ENCODE measurements at places on chromosomes 2 and 18.

DNA sequence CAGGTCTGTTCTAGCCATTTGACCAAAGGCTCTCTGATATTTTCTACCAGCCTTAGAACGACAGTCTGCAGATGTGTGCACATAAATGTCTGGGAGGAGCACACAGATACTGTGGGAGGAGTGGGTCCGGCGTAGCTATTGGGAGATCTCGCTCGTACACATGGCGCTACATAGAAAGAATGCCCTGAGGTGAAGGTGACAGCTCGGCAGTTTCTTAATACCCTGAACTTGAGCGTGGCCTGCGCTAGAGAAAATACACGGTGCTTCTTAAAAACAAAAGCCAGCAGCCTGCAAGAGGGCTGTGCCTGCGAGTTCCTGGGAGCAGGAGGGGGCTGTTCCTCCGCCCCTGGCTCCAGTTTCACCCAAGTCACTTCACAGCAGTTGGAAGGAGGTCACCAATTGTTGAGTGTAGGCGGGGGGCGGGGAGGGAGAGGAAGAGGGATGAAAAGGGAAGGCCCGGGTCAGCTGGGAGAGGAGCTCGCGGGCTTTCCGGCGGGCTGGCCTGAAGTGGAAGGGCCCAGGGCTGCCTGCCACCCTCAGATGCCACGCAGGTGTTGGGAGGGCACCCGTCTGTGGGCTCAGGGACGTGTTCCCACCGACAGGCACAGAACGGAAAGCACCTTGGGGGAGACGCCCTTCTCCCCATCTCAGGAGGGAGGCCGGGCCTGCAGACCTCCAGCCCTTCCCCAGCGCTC lies 124.7 kb upstream of the ZNF516 start:
- DNase-seq: no peak

- DNase-seq: no peak
Measured at GRCh38 chr18:2958819-2959298, 54.1 kb downstream of the LPIN2 start.

- DNase-seq: no peak
Measured at GRCh38 chr2:39679805-39680204, 14.1 kb downstream of the TMEM178A start.

DNA sequence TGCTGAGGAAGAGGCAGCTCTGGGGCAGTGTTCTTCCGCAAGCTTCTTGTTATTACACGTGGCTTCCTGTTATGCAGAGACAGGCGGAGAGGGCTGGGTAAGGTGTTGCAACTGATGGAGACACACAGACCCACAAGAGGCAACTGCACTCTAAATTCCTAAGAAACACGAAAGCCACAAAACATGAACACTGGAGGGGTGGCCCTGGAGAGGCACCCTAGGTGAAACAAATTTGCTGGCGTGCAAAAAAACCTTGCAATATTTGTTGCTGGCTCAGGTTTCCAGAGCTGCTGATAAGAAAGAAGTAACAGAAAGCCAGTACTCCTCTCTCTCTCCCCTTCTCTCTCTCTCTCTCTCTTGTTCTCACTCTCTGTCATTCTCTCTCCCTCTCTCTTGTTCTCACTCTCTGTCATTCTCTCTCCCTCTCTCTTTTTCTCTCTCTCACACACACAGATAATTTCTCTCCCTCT lies 31.8 kb downstream of the ARHGAP25 start:
- DNase-seq: peak; percentile 70

- no peak for DNase-seq
Measured at GRCh38 chr2:86675511-86676015, 44.5 kb upstream of the RMND5A start.

All from CD4-positive, alpha-beta T cell (primary cell).